ENCODE measurements at places on chromosomes 2 and 18.

DNA sequence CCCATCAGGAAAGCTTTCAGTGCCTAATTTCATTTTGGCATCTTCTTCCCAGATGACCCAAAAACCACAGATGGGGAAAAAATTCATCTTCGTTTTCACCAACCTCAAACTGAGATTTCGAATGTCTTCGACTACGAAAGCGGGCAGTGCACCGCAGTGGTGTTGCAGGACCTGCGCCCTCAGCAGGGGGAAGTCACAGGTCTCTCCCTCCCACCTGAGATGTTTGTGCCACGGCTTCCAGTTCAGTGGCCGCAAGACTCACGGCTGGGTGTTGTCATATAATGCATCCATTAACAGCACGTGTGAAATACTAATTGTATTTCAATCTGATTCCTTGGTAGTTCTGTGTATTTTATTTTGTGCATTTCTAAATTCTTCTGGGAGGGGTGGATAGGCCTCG, 66.2 kb upstream of the SALL3 start:
- DNase-seq: no peak

DNA sequence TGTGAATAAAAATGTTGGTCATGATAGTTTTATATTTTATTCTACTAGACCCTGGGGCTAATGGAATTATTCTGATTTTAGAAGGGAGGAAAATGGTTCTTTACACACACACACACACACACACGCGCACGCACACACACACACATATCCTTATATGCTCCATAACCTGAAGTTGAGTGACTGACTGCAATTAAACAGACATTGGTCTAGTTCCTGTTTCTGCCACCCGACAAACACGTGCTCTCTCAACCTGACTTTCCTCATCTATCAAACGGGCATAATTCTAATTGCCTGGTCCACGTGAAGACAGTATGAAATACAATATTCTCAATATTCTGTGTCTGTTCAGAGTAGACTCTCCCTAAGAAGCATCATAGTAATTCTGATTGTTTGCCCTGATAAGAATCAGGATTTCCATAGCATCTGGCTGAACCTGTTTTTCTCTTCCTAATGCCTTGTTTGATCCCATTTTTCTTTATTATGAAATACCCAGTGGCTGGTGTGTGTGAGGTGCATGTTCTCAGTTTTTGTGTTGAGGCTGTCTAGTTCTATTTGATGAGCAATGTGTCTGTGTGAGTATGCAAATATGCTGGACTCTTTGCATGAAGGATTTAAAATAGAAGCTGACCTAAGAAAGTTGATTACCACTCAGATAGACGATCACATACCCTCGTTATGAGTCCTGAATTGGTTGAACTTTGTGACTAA, 51.0 kb downstream of the SETBP1 start:
- DNase-seq: no peak

DNA sequence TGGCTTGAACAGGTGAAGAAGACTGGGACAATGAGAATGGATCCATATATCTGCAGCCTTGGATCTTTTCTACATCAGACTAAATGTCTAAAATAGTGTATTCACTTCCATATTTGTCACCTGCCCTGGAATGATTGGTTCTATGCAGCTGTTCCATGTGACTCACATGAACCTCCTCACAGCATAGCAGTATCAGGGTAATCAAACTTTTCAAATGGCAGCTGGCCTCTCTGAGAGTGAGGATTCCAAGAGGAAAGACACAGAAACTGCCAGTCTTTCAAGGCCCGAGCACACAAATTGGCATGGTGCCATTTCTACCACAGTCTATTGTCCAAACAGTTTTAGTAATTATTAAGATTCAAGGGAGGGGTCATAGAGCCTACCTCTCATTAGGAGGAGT, 859.3 kb downstream of the BCL11A start:
- DNase-seq: peak; percentile 10

GRCh38 chr18:22447792-22448191, 30.1 kb upstream of the CTAGE1 start:
- no peak for DNase-seq

DNA sequence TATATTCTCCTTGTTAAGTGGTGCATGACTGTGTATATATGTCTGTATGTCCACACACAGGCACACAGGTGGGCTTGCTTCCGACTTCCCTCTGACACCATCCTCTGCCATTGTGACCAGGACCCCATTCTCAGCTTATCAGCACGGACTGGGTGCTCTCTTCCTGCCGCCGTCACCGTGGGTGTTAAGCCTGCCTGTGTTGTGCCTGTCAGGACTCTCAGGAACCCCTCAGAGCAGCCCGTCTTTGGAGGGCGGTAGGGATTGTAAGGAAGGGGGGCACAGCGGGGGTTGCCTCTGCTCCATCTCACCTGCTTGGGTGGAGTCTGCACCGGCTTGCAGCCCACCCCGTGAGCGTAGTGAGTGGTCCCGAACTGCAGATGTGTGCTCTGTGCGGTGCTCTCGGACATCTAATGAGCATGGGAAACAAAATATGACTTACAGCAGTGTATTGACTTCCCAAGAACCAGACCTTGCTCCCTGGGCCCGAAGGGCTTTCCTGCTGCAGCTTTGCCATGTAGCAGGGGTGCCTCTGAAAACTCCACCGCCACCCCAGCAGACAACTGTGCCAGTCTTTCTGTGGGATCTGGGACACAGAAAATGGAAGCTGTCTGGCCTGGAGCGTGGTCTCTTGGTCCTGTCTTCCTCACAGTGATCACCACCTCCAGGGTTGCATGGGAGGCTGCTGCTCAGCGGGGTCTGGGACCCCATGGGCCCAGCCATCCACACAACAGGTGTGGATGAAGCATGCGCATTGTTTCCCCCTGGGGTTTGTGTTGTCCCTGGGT, 58.9 kb downstream of the SH3RF3 start:
- no peak for DNase-seq

DNA sequence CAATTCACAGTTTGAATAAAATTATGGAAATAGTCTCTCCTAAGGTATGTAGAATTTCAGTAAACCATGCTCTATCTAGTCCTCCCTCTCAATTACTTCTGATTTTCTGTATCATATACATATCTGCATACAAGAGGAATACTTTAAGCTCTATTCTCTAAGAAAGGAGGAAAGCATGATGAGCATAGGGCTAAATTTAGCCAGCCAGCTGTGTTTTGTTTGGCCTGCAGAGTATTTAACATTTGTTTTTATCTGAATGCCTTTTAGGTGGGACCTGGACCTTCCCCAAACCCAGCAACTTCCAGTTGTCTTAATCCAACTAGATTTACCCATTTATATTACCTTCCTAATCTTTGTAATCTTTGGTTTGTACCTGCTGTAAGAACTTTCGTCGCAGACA, 42.2 kb upstream of the FAM117B start:
- DNase-seq: no peak

DNA sequence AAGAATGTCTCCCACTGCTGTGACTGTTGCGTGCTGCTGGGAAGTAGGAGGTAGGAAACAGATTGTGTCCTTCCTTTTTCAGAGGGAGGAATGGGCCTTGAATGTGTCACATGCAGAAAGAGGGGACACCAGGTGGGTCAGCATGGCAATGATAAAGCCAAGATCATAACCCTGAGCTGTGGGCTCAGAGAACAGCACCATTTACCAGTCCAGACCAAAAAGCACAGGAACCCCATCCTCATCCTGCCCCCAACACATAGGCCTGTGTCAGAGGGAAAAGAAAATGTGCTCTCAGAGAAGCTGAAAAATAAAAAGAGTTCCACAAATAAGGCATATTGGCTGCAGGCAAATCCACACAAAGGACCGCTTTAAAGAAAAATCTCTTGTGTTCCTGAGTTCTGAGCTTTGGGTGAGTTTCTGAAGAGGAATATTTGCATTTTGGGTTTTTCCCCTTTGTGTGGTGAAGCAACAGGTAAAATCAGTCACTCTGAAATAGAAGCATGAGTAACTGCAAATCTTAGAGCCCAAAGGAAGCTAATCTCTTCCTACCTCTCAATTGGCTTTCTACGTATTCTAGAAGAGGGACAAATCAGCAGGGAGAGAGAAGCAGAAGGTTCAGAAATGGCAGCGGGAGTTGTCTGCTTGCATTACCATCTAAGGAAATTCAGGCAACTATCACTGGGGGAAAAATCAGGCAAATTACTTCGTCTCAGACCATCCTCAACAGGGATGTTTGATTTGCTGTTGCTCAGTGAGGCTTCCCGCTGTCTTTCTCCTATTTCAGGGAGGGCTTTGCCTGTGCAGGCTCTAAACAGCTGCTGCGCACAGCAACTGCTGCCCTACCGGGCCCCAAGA, 106.8 kb downstream of the BCL11A start:
- DNase-seq: no peak
